ENCODE measurements at places on chromosomes 11 and 22.
A peak's percentile ranks its signal among the peaks of the same experiment; 100 is the strongest.

GRCh38 chr11:71307811-71308645 is 55.7 kb upstream of the SHANK2 start:
- DNase-seq = no peak

DNA sequence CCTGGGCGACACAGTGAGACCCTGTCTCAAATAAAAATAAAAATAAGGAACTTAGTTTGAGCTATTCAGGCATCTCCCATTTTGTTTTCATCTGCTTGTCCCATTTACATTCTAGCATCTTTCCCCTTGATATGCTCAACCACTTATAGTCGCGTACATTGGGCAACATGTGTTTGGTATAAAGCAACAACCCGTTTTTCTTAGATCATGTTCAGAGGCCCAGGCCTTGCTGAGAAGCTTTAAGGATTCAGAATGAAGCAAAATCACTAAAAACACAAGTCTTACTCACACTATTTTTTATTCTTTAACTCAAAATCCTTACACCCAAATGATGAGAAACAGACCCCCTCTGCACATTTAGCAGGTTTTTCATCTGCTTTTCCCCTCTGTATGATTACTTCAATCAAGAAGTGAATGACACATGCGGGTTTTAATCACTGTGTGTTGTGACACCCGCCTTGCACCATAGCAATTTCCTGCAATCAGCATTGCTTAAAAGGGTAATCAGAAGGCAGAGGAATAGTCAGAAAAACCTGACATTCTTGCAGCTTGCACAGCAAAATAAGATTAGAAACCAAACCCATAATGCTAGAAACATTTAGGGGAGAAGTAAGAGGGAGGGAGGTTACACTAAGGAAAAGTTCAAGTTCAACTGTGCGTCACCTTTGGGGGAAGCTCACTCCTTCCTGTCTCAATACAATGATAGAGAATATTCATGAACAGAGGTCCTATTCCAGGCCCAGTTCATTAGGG is 25.9 kb downstream of the ALG9 start:
- DNase-seq = no peak

GRCh38 chr11:117180661-117181585 is 2.4 kb downstream of the SIDT2 start:
- DNase-seq = no peak

GRCh38 chr11:121451986-121452608 is at the start of gene SORL1:
Gene SORL1 (plus strand): TSS chr11:121452314. CDS start chr11:121452332, 18 bp downstream.
- DNase-seq = peak; percentile 85

GRCh38 chr11:98153752-98154151 is 867.0 kb upstream of the CNTN5 start:
- DNase-seq = no peak

DNA sequence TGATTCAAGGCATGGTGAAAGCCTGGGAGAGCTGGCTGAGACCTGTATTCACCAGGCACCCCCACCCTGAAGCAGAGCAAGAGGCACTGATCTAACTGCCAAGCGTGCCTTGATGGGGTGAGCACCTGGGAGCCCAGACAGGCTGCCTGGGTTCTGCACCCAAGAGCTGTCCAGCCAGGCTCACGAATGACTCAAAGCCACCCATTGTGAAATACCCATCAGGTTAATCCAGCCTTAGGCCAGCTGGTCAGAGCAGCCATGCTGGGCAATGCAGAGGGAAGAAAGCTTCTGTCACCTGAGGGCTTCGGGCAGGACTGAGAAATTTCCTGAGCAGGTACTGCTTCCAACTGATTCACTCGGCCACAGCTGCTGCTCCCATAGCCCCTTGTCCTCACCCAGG is 22.1 kb downstream of the THOC5 start:
- no peak for DNase-seq

DNA sequence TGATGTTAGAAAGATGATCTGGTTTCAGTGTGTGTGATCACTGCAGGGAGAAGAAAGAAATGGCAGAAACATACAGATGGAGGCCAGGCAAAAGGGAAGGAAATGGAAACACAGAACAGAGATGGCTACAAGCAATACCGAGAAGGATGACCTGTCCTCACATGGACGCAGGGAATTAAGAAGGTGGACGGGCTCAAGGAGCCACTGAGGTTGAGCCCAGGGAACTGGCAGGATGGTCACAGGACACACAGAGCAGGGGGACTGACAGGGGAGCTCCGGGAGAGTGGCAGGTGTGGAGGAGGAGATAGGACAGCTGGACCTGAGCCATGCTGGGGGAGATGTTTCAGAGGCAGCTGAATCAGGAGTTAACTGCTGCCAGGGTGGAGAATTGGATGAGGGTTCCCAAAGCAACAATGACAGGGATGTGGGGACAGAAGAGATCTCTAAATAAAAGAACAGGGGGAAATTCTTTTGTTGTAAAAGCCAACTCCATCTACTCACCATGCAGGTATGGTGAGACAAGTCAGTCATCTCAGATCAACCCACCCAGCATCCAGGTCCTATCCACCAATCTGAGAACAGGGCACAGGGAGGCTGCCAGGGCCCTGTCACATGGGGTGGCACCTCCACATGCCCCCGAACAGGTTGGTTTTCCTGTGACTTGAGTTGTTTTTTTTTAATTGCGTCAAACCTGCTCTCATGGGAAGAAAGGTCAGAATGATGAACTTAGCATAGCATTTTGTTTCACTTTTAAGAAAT is 26.3 kb downstream of the KLHL22 start:
- no peak for DNase-seq

DNA sequence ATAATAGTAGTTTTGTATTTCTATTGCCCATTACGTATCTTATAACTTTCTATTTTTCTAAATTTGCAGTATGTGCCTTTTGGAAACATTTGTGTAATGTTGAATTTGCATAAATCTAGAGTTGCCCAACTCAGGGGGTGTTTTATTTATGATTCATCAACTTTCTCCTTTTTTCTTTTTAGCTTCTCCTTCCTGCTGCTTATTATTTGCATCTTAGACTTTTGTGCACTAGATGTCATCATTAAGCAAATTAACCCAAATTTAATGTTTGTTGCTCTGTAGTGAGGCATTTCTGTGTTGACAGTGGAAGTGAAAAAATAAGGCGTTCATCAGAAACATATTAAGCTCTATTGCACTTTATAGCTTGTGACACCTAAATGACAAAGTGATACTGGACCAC is 56.2 kb upstream of the ZBED5 start:
- DNase-seq = no peak

- DNase-seq = no peak
Observed at GRCh38 chr11:62122076-62122475, 1.7 kb upstream of the INCENP start.

- no peak for DNase-seq
Observed at GRCh38 chr22:22228921-22229320, 15.7 kb upstream of the VPREB1 start.

DNA sequence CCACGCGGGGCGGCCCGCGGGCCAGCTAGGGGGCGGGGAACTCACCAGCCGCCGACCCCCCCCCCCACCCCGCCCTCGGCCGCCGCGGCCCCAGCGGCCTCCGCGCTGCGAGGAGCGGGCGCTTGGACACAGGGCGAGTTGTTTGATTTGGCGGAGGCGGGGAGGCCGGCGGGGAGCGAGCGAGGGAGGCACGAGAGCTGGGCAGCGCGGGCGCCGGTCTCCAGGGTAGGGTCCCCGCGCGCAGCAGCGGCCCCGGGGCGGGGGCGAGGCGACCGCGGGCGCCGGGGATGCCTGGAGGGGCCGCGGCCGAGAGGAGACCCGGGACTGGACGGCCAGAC is 64.4 kb downstream of the NAV2 start:
- peak; percentile 50 for DNase-seq

- no peak for DNase-seq
Observed at GRCh38 chr22:36541831-36542411, 13.0 kb upstream of the EIF3D start.
